ENCODE measurements at places on chromosomes 7 and 10.
A peak's percentile ranks its signal among the peaks of the same experiment; 100 is the strongest.

GRCh38 chr10:18261063-18261610, 120.9 kb downstream of the CACNB2 start:
- no peak for DNase-seq

DNA sequence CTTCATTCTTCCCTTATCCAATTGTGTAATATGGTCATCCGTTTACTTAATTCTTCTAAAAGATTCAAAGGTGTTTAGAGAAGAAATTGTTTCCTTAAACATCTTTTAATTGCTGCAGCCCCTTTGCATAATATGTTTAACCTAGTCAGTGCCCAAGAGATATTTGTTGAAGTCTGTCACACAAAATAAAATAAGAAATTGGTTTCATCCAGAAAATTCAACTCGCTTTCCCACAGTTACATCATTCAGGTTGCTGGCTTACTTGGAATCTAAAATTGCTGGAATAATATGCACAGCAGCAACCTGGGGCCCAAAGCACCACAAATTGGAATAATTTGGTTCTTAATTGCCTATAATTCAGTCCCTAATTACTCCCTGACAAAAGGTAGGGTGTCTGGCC, 155.1 kb upstream of the ETV1 start:
- no peak for DNase-seq

DNA sequence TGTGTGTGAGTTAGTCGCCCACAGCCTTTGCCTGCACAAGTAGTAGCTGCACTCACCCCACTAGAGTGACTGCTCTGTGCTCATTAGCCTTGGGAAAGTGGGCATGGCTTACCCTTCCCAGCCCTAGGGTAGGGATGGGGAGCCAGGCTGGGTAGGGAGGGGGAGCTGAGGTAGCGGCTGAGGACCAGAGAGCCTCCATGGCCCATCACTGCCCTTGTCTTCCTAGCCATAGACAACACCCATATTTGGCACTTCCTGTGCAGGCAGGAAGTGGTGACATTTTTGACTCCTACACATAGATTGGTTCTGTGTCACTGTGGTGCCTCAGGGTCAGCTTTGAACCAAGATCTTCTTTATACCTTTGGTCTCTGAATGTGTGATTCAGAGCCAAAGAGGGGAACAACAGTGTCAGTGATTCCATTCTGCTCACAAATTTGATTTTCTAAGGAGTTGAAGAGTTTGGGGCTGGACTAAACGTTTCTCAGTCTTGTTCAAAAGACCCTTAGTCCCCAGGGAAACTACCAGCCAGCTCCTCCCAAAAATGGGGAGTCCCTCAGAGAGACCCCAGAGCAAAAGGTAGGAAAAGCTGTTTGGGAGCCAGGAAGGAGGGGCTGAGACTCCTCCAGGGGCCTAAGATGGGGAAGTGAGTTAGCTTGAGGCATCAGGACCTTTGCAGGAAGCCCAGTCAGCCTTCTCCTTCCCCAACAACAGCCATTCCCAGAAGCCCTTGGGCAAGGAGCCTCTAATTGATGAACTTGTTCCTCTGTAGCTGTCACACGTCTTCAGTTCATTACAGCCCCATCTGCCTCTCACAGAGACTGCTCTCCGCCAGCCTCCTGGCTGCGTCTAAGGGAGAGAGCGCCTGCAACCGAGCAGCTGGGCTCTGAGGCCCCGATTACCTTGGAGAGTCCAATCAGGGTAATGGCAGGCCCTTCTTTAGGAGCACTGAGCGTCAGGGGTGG, 135.0 kb downstream of the CDH23 start:
- DNase-seq: peak; percentile 65

DNA sequence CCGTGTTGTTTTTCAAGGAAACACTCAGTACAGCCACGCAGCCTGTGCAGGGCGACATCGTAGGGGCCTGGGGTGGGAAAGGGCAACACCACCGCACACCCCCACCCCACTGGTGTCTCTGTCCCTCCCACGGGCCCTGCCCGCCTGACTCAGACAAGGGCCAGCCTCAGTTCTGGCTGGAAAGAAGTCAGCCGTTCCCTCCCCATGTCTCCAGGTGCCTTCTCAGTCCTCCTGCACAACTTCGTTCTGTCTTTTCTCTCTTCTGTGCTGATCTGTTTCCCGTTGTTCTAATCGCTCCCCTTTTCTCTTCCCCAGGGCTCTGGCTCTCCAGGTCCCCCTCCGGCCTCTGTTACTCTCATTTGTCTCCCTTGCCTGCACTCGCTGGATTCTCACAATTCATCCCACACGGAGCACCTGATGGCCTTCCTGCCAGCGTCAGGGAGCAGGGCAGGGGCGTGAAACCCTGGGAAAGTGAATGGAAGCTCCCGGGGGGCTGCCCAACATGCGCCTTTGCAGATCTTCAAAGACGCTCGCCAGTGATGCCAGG, 97.7 kb downstream of the WDR37 start:
- DNase-seq: no peak

GRCh38 chr10:5012595-5012994, 8.9 kb upstream of the AKR1C2 start:
- DNase-seq: no peak

DNA sequence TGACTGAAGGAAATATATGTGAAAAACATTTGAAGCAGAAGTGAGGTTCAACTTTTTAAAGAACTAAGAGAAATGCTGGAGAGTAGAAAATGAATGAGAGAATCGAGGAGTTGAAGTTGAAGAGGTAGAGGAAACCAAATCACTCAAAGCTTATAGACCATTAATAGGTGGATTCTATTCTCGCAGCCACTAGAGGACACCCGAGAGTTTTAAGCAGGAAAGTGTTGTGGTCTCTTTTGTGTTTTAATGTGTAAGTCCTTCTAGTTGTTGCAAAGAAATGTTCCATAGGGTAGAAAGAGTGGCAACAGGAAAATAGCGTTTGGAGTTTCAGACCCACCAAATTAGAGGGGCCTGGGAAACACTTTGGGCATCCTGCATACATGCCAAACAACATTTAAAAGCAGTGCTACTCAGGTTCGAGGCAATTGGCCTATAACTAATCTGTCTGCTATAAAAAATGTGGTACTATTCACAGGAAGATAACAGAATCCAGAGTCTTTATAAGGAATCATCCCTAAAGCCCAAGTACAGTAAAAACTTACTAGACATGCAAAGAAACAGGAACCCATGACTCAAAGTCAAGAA, 75.3 kb upstream of the TAS2R16 start:
- no peak for DNase-seq

- no peak for DNase-seq
Measured at GRCh38 chr7:123398921-123399320, 135.5 kb downstream of the IQUB start.

DNA sequence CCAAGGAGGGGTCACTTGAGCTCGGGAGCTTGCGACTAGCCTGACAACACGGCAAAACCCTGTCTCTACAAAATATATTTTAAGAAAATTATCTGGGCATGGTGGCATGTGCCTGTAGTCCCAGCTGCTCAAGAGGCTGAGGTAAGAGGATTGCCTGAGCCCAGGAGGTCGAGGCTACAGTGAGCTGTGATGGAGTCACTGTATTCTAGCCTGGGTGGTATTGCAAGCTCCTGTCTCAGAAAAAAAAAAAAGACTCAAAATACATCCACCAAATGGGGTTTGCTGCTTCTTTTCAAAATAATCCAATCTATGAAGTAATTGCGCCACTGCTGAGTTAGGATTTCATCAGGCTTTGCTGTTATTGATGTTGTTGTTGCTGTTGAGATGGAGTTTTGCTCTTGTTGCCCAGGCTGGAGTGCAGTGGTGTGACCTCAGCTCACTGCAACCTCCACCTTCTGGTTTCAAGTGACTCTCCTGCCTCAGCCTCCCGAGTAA, 11.1 kb upstream of the VIM start:
- DNase-seq: no peak

DNA sequence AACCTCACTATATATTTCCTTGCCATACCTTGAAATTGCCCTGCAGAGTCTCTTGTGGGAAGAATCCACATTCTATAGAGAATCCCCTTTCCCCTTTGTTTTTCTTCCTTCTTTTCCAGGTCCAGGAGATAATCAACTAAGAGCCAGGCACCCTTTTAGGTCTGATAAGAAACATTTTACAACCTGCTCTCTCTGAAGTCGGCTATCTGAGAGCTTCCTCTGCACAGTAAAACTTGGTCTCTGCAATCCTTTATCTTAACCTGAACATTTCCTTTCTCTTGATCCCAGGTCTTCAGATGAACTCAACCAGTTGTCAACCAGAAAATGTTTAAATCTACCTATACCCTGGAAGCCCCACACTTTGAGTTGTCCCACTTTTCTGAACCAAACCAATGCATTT, 19.5 kb upstream of the PTER start:
- DNase-seq: no peak

GRCh38 chr10:9294132-9294663, 1239.7 kb downstream of the GATA3 start:
- DNase-seq: no peak

DNA sequence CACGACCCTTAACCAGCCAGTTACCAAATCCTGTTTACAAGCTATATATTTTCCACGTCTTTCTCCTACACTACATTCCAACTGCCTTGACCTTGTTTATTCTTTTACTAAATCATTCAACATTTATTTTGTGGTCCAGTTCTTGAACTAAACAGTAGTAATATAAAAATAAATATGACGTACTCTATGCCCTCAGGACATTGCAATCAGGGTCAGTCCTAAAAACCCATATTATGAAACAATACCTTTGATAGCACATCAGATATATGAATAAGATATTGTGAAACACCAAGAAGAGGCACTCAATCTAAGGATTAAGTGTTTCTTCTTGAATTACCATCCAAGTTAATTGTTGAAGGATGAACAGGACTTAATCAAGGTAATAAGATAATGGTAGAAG, 52.5 kb upstream of the WNT16 start:
- no peak for DNase-seq

- no peak for DNase-seq
Measured at GRCh38 chr10:79353000-79353406, 5.7 kb downstream of the PPIF start.

DNA sequence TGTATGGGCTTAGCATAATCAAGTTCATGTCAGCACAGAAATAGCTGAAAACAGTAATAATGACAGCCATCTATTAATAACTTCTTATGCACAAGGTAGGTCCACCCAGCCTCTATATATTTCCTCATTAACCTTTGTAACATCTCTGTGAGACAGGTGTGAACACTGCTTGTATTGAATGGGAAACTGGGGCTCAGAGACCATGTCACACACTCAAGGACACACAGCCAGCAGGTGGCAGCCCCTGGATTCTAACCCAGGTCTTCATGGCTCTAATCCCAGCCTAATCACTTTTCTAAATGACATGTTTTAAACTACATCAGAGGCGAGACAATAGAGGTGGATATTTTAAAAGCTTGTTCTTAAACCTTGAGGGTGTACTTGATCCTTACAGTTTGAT, 591.4 kb downstream of the PARD3 start:
- no peak for DNase-seq

DNA sequence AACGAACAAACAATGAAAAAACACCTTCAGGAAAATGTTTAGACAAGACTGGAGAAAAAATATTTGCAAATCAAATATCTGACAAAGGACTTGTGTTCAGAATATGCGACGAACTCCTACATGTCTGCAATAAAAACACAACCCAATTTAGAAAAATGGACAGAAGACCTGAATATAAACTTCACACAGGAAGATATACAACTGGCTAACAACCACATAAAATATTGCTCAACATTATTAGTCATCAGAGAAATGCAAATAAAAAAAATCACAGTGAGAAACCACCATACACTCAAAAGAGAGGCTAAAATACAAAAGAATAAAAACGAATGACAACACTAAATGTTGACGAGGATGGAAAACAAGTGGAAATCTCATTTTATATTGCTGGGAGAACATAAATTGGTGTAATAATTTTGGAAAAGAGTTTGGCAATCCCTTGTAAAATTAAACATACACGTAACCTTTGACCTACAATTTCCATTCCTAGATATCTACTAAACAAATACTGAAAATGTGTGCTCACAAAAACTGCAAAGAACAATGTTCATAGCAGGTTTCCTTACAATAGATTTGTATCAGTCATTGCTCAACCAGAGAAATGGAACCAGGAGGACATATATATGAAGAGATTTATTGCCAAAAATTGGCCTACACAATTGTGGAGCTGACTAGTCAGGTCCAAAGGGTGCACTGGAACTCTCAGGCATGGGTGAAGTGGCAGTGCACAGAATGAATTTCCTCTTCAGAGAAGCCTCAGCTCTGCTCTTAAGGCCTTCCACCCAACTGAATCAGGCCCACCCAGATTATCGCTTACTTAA, 82.9 kb upstream of the OGDHL start:
- no peak for DNase-seq

DNA sequence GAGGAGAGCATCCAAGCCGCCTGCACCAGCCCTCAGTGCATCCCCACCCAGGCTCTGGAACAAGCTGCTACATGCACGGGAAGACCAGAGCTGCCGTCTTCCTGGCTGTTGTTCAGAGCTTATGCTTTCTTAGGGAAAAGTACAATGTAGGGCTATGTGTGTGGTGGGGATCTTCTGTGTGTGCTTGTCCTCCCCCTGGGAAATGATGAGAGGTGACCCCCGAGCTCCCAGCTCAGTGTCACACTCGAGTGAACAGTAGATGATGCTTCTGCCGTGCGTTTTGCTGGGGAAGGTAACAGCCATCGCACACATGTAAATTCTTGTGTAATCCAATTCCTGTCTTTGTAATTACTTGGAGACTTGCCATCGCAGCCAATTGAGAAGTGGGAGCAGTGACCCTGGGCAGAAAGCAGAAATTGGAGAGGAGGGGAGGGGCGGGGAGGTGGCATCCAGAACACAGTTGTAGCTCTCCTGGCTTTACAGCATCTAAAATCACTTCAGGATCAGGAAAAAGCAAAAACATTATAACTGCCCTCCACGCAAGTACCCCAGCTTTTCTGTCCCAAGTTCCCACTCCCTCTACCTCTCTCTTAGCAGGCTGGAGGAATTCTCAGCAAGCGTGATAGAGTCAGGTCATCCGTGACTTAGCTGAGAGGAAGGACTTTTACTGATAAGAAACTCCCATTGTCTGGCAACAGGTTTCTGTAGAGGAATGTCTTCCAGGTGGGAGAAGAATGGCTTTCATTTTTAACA, 149.6 kb downstream of the TCF7L2 start:
- no peak for DNase-seq

GRCh38 chr7:70599446-70600190, 532.3 kb upstream of the GALNT17 start:
- DNase-seq: no peak

GRCh38 chr7:155164316-155164715, 94.2 kb downstream of the HTR5A start:
- DNase-seq: no peak

DNA sequence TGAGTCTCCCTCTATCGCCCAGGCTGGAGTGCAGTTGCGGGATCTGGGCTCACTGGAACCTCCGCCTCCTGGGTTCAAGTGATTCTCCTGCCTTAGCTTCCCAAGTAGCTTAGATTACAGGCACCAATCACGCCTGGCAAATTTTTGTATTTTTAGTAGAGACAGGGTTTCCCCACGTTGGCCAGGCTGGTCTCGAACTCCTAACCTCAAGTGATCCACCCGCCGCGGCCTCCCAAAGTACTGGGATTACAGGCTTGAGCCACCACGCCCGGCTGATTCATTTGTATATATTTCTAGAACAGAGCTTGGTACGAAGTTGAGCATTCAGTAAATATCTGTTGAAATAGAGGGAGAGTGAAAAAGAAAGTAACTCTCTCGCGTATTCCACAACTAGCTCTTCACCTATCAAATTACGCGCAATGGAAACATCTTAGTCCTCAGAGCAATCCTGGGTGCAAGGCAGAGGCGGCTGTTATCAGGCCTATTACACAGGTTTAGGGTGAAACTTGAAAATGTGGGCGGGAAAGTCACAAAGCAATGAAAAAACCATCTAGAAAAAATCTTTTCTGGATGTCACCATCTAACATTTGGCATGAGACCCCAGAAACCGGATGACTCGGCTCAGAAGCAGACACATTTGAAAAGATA, 707 bp upstream of the GHITM start:
- peak; percentile 74 for DNase-seq

- DNase-seq: no peak
Measured at GRCh38 chr7:140014123-140014522, 48.6 kb downstream of the PARP12 start.

Data from T-helper 2 cell treated with Interferon-gamma antibody and Interleukin-4, amounts not matched to agents 5 μg/mL and 100 μg/mL, for 36 hours (primary cell).